Stimulated activated CD8-positive, alpha-beta memory T cell treated with anti-CD3 and anti-CD28 coated beads, Interleukin-4, amount 100 ng/mL, for 1 hour (primary cell): ENCODE measurements at places on chromosomes 16 and 17.
A peak's percentile ranks its signal among the peaks of the same experiment; 100 is the strongest.

- DNase-seq = no peak
Observed at GRCh38 chr16:64398793-64399192, 723.1 kb downstream of the CDH11 start.

DNA sequence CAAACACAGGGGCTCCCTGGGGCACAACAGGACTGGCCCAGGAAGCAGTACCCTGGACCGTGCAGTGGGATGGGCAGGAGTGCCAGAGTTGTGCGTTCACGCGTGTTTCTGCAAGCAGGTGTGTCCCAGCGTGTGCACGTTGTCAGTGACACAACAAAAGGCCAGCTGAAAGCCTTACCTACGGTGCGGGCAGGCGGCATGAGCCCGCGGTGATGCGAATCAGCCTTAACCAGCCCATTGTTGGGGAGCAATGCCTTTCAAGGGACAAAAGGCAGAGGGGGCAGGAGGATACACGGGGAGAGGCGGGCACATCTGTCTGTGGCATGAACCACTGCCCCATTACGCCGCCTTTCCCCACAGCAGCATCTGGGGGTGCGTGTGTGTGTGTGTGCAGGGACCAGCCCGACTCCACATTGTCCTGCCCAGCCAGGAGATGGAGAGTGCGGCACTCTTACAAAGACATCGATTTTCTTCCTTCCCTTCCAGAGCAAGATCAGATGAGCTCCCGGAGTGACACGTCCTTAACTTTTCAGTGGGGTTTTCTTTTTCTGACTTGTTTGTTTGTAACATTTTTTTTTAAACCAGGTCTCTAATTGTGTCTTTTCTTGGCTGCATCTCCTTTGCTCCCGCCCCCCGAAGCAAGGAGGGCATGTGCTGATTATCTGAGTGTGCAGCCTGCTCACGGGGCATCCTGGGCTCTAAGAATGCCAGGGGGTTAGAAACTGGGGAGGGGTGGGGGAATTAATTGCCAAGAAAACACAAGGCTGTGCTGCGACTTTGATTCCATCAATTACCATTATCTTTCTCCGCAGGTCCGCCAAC, 158.1 kb downstream of the ZNF423 start:
- DNase-seq = no peak

GRCh38 chr17:68257934-68258333, 10.1 kb downstream of the AMZ2 start:
- DNase-seq = no peak

DNA sequence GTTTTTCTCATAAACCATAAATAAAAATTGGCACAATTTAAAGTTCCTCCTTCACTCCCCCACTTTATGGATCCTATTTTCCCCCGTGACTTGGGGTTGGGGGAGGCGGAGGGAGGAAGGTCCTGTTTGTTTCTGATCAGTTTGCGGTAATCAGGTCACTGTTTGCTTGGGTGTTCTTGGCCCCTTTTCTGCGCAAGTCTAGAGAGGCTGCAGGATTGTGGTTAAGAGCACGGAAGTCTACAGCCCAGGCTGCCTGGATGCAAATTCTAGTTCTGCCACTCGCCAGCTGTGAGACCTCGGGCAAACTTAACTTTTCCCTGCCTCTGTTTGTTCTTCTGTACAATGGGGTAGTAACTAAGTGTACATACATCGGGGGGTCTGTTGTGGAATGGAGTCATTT, 12.1 kb downstream of the ATP2C2 start:
- DNase-seq = no peak

- no peak for DNase-seq
Observed at GRCh38 chr17:18851201-18851600, 6.7 kb upstream of the PRPSAP2 start.

DNA sequence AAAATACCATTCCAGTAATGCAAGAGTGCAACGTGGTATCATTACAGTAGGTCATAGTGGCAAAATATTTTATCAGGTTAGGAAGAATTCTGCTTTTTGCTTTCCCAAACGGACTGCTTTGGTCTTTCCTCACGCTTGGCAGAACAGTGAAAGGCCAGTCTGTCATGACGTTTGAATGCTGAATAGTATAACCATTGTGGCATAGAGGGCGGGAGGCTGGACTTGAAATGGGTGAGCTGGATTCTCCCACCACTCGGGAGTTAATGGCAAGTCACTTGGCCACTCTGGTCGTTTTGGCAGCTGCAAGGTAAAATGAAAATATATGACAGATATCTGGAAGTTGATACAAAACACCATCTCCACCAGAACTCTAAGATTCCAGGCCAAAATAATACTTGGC, 391.2 kb downstream of the MAF start:
- no peak for DNase-seq

GRCh38 chr16:11015076-11015475, 70.7 kb downstream of the CLEC16A start:
- DNase-seq = no peak

DNA sequence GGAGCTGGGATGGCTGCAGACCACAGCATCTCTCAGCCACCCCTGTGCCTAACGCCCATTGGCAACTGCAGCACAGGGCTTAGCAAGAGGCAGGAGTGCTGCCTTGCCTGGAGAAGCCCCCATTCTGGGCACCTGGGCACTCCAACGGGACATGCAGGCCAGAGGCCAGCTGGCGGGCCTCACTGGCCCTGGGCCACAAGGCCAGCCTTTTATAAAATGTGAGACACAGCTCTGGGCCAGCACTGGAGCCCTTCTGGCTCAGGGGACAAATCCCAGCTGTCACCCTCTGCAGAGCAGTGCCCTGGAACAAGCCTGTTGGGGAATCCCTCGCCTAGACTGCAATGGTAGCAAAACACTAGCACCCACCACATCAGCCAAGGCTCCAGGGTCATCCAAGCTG, 171.8 kb downstream of the WSCD1 start:
- DNase-seq = no peak

DNA sequence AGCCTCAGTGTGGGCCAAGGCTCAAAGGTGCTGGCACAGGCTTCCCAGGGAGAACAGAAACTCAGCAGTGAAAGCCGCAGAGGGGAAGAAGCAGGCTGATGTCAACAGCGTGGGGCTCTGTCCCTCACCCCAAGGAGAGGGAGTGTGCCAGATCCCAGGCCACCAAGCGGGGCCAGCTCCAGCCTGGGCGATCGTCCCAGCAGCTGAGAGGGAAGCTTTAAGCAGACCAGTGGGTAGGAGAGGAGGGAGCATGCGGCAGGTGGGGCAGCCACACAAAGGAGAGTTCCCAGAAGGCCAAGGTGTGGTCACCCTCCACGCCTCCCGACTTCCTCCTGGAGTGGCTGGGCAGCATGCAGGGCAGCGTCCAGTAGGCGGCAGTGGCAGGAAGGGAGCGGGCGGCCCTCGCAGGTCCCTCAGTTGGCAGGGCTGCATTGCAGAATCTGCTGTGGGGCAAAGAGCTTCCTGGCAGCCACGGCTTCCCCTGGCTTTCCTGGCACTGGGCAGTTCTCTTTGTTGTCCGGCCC, 6.0 kb downstream of the SYNGR2 start:
- DNase-seq = no peak

DNA sequence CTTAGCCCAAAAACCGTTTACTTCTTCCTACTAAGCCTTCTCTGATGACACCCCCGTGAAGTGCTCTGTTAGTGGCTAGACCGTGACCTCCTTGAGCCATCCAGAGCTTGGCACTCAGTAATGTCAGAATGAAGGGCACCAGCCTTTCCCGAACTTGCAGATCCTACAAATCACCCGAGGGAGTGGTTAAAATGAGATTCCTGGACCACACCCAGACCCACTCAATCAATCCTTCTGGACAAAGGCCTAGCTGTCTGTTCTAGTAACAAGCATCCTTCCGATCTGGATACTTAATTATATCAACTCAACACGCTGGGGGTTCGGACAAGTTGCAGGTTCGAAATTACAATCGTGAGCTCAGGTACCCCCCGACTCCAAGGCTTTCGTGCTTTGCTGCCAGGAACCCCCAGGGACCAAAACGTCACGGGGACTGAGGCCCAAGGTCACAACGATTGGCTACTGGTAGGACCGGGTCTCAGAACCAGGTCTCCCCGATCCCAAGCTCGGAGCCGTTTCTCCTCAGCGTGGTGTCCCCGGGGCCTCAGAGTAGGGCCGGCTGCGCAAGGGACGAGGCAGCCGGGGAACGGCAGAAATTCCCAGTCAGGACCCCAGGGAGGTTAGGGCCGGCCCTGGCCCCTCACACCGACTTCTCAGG, 527 bp downstream of the CIAPIN1 start:
- peak; percentile 2 for DNase-seq

DNA sequence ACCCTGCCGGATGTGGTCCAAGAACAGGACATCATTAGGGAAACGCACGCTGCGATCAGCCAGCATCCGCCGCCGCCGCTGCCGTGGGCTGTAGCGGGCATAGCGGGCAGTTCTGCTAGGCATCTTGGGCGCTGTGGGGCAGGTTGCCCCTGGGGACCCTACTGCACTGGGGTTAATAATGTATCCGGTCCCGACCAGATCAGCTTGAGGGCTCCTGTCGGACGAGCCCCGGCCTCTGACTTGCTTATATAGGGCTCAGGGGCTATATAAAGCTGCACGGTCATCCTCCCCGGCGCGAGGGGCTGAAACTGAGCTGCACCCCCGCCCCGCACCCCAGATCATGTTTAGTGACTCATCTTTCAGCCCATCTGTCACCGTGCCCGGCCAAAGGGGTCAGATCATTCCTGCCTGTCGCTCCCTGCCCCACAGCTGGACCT, at the start of gene PPP1R27:
Gene PPP1R27 (minus strand): TSS at position 220 of the 437 bp plus-strand sequence. CDS start 97 bp downstream, at position 123.
- DNase-seq = no peak

- DNase-seq = no peak
Observed at GRCh38 chr16:74468807-74469525, 47.7 kb upstream of the CLEC18B start.

GRCh38 chr17:66302761-66303626, 581 bp downstream of the PRKCA start:
- DNase-seq = peak; percentile 6

DNA sequence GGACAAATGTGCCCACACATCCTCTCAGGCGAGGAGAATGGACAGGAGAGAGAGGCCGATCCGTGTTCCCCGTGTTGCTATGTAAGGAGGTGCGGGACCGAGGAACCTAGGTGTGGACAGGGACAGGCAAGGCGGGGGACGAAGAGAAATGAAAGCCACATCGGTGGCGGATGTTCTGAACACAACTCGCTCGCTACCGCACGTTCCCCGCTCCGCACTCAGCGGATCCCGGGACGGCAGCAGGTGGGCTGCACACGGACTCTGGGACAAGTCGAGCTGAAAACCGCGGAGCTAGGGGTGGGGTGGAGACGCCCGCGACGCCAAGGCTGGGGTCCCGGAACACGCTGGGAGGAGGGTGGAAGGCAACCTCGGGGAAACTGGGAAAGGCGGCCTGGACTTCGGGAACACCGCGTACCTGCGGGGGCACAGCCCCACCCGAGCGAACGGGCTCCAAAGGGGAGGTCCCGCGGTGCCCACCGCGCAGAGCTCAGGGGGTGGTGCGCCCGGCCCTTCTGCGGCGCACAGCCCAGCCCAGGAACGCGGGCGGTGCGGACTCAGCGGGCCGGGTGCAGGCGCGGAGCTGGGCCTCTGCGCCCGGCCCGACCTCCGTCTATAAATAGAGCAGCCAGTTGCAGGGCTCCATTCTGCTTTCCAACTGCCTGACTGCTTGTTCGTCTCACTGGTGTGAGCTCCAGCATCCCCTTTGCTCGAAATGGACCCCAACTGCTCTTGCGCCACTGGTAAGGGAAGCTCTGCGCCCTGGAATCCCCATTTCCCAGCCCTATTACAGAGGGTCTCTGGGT, at the start of gene MT1E:
Gene MT1E (plus strand): TSS at position 642 of the 803 bp plus-strand sequence. CDS start 71 bp downstream, at position 713.
- DNase-seq = no peak

DNA sequence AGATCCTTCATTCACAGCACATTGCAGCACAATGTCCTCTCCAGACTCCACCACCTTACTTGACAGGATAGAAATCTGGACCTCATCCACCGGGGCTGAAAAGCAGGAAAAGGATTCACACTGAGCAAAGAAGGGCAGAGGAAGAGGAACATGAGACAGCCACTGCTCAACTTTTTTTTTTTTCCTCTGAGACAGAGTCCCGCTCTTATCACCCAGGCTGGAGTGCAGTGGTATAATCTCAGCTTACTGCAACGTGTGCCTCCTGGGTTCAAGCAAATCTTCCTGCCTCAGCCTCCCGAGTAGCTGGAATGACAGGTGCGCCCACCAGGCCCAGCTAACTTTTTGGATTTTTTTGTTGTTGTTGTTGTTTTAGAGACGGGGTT, 34.4 kb downstream of the PECAM1 start:
- no peak for DNase-seq

DNA sequence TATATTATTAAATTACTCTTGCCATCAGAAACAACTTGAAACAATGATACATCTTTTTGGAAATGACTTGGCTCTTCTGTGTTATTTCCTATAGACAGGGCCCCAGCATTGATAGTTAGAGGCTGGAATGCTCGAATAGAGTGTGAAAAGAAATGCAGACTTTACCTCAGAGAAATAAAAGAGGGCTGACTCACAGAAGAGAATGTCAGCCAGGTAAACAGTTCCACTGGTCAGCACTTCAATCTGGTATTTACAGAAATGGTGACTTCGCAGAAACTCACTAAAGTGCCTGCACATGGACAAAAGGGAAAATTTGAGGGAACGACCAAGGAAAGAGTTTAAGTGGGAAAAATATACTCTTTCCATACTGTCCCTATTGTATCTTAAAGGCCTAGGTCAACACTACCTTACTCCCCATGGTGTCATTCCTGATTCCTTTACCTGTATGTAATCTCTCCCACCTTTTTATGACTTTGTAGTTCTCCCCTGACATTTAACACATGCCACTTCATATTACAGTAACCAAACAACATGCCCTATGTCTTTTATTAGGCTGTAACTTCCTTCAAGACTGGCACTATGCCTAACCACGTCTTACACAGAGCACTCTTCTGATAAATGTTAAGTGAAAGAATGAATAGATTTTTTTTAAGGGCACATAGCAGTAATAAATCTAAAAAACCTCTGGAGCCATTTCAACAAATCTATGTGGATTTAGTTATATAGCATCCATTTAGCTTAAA, 36.7 kb downstream of the AKAP10 start:
- DNase-seq = no peak

- DNase-seq = no peak
Observed at GRCh38 chr17:76262732-76263344, 2.3 kb upstream of the UBALD2 start.

DNA sequence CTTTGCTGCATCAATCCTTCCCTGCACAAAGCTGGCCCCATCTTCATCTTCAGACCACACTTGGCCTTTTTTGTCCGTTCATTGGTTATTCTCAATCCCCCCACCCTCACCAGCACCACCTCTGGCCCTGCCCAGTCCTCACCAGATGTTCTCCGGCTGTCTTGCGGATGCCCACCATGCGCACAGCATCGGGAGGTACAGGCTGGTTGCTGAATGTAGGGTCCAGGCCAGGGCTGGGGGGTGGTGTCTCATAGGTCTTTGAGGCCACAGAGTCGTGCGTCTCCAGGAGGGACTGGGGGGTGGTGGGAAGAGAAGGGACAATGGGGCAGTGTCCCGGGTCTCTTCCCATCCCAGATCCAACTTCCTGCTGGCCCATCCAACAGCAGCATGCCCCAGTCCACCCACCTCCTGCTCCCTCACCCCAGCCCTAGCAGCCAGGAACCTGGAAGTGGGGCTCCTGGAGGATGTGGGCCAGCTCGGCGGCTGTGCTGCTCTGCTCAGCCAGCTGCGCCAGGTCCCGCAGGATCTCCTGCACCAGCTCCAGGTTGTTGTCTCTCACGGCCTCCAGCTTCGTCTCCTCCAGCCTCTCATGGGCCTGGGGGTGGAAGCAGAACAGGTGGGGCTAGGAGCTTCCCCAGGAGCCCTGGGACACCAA, 24.4 kb downstream of the MPP2 start:
- DNase-seq = no peak
